B cell (primary cell): ENCODE measurements at places on chromosomes 1 and 21. TPM values are rescaled to one million over a fixed set of nuclear protein-coding genes. Genes with fewer than 3 reads are reported as not detected.

GRCh38 chr1:25677193-25677773, 60.7 kb downstream of the MAN1C1 start:
- no peak for DNase-seq

DNA sequence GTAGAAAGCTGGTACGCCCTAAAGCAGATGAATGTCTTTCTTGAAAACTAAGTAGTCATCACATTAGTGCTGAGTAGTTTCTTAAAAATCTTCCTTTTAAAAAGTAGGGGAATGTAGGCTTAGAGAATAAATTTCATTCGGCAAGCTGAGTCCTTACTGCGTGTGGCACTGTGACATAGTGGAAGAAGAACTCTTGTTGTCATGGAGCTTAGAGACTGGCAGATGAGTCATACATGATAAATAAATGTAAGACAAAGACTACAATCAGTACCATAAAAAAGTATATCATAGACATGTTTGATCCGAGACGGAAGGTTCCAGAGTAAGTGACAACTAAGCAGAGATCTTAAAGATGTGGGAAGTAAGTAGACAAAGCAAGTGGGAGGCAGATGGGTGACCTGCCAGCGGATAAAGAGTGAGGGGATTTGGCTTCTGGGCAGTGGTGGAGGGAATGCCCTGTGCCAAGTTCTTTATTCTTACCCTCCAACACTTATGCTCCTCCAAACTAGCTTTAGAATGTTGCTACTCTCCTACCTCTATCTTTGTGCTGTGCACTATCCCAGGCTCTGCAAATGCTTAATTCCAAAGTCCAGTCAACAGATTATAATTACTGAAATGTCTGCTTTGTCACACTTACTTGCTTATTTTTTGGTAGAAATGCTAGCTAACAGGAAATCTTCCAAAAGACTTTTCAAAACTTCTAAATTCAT, 608.5 kb upstream of the USP24 start:
- no peak for DNase-seq

DNA sequence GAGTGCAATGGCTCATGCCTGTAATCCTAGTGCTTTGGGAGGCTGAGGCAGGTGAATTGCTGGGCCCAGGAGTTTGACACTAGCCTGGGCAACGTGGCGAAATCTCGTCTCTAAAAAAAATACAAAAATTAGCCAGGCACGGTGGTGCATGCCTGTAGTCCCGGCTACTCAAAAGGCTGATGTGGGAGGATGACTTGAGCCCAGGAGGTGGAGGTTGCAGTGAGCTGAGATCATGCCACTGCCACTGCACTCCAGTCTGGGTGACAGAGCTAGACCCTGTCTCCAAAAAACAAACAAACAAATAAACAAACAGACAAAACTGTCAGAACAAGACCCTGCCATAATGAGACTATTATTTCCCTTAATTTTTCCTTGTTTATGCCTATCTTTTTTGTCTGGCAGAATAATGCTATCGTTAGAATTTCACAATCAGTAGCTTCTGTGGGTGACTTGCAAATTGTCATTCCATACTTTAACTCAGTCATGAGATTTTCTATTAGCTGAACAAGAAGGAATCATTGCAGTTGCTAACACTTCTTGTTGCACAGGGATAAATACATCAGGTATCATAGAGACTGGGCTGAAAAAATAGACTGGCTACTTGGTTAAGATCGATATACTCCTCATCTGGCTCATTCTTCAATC, 7.5 kb upstream of the THEM4 start:
- no peak for DNase-seq

- no peak for DNase-seq
Observed at GRCh38 chr21:45867041-45867666, 114.4 kb upstream of the COL6A1 start.

- no peak for DNase-seq
Observed at GRCh38 chr1:32496127-32496526, 31.3 kb downstream of the ZBTB8B start.

GRCh38 chr1:89844860-89845259, 24.0 kb downstream of the LRRC8D start:
- DNase-seq = no peak

GRCh38 chr1:39384305-39384704, 107.1 kb upstream of the BMP8A start:
- DNase-seq = no peak

DNA sequence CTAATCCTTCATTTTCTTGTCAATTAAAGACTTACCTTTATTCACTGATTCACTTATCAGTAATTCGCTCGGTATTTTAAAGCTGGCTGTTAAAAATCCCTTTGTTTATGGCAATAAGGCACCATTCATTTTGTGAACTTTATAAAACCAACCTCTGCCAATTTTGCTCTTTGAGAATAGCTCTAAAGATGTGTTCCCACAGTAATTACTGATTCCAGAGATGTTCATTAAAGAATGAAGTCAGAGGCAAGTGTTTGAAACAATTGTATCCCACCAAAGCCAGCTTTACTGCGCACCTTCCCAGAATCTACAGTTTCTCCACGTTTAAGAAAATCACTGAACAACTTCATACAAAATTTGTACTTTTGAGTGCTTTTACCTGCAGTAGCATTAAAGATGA, 424.5 kb downstream of the USP25 start:
- no peak for DNase-seq

- no peak for DNase-seq
Observed at GRCh38 chr1:21241771-21242581, 48.3 kb downstream of the ECE1 start.

- no peak for DNase-seq
Observed at GRCh38 chr1:241308011-241308410, 49.0 kb downstream of the RGS7 start.

DNA sequence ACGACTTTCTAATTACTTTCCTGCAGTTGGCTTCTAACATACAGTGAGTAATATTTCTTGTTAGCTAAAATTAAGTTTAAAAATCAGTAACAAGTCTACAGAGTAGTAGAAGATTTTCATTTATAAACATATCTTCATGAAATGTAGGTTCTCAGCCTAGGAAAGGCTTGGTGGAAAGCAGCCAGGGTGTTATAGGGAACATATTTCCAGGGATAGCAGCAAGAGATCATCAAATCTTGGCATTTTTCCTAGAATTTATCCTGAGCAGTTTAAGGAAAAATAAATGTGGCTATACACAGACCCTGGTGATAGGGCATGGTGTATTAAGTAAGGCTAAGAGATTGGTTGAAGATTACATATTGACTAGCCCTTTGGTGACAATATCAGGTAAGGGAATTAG, 203.5 kb upstream of the NEGR1 start:
- DNase-seq = no peak

- DNase-seq = no peak
Observed at GRCh38 chr1:163187849-163188248, 14.9 kb downstream of the RGS5 start.

DNA sequence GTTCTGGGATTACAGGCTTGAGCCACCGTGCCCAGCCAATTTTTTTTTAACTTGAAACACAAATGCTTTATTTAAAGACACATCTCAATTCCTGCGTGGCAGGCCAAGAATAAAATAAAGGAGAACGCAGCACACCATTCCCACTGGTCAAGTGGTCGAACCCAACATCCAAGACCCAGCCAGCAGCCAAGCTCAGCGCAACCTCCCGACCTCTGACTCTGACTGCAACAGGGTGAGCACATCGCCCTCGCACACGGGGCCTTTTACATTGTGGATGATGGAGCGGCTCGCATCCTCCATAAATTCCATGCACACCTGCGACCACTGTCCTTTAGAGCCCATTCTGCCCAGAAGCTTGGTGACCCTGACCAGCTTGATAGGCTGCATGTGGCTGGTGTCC, 5.5 kb upstream of the GUK1 start:
- no peak for DNase-seq

DNA sequence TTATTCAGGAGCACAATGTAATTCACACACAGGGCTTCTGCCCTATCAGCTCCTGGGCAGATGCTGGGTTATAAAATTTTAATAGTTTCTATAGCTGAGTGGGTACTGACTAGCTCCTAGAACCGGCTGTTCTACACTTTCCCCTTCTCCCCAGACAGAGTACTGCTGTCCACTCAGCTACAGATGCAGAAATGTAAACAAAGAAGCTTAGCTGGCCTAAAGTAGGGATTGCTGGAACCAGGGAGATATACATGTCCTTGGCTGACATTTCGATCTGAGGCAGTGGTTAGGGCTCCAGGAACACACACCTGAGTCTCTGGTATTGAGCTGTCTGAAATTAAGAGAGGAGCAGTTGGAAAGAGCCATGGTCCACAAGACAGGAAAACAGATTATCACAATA, 211.5 kb upstream of the USP24 start:
- DNase-seq = no peak

DNA sequence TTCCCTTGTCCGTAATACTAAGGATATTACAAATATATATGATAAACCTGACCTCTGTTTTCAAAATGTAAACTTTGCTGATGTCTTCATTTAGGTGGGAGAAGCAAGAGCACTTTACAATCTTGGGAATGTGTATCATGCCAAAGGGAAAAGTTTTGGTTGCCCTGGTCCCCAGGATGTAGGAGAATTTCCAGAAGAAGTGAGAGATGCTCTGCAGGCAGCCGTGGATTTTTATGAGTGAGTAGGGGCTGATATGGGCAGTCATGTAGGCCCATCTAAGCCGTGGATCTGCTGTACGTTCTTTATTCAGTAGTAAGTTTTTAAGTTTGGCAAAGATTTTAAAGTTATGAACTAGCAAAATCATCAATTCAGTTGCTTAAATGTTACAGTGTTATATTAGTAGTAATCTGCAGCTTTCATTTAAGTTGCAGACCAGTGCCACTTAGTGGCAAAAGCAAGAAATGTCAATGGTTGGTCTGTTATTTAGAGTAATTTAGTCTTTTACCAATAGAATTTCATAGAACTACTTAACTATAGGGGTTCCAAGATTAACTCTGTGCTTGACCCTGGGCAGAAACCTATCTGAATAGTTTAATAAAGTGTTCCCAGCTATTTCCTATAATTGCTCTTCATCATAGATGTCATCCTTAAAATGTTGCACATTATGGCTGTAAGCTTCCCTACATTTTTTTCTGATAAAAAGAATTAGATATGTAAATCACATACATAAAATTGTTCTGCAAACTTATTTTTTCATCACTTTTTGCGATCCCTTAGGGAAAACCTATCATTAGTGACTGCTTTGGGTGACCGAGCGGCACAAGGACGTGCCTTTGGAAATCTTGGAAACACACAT, 21.3 kb downstream of the GPSM2 start:
- peak; percentile 66 for DNase-seq

DNA sequence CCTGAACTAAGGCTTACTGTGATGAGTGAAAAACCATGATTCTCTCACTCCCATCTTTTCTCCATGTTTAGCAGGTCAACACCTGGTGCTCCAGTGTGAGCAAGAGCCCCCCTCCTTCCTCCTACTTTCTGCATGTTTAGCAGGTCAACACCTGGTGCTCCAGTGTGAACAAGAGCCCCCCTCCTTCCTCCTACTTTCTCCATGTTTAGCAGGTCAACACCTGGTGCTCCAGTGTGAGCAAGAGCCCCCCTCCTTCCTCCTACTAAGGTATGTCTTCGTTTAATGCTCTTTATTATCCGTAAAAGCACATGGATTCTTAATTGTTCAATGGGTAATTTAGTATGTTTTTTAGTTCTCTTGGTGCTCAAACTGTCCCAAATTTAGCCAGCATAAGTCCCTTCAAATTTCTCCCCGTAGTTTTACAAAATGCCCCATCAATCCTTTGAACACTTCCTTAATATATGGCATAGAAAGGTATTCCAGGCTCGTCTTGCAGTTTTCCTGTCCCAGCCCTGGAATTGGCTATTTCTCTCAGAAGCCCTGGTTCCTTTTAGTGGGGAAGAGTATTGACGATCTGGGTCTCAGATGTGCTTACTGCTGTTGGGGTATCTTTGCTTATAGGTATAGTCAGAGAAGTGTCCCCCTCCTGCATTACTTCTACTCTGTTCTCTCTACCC, 760.8 kb upstream of the TPTE start:
- DNase-seq = no peak

DNA sequence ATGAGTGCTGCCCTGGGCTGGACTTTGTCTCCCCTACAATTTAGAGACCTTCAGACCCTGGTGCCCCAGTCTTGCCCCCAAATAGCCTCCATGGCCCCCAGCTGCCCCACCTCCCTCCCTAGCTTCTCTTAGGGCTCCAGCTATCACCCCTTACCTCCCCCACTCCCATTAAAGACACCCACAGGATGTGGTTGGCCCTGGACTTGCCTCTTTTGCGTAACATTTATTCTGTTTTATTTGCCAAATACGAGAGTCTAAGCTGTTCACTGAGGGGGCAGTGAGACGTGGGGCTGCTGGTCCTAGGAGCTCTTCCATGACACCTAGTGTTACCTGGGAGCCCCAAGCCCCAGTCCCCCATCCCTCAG, 4.5 kb downstream of the ZC3H12A start:
- no peak for DNase-seq

GRCh38 chr1:244049162-244050013, 1.7 kb upstream of the ZBTB18 start:
- DNase-seq = peak; percentile 92

DNA sequence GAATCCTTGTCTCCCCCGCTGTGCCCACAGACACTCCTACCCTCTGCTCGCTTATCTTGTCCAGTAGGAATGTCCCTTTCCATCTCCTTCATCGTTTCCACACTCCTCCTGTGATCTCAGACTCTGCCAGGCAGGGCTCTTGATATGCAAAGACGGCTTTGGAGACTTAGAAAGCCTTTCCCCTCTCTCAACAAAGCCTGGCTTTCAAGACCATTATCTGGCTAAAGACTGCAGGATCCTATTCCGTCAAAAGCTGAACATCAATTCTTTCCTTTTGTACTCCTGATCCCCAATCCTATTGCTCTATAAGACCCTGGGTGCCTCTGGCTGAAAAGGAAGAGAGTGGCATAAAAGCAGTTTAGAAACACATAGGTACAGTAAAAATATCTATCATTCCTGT, 63.9 kb downstream of the SDC3 start:
- DNase-seq = no peak

DNA sequence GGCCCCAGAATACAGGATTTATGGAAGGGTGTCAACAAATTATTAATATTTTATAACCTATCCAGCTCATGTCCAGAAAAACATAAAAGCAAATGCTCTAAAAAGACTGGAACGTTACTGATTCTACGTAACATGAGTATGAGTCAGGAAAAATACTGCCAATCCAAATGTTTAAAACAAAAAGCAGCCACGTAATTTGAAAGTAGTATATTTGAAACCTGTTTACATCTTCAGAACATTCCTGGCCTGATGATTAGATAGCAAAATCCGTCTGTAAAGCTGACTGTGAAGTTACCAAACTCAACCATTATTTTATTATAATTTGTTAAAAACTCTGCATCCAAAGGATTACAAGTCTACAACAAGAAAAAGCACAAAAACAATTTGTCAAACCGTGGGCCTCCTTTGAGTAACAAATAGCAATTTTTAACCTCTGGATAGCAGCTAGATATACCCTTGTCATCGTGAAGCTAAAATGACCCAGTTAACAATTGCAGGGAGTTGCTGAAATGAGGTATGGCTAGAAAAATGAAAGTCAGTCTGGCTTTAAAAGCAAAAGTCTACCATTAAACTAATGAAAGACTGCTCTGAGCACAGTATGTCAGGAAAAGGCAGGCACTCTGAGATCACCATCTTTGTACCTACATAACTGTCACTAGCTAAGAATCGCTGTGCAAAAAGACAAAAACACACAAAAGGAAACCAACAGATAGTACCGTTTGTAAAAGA, 1.2 kb downstream of the UBR4 start:
- no peak for DNase-seq

Gene TIE1
- 0.04 TPM in 1 of 2 replicates, not detected in the other for polyA plus RNA-seq

Gene LIPI
- polyA plus RNA-seq = not detected in 2 replicates

Gene OR6K3
- polyA plus RNA-seq = not detected in 2 replicates
